Endodermal cell (in vitro differentiated cells): ENCODE measurements at places on chromosomes 6 and 20.

- peak; percentile 17 for DNase-seq
Observed at GRCh38 chr6:107811591-107812218, 12.4 kb downstream of the SCML4 start.

GRCh38 chr6:14748679-14749078, 497.2 kb upstream of the JARID2 start:
- peak; percentile 5 for DNase-seq

DNA sequence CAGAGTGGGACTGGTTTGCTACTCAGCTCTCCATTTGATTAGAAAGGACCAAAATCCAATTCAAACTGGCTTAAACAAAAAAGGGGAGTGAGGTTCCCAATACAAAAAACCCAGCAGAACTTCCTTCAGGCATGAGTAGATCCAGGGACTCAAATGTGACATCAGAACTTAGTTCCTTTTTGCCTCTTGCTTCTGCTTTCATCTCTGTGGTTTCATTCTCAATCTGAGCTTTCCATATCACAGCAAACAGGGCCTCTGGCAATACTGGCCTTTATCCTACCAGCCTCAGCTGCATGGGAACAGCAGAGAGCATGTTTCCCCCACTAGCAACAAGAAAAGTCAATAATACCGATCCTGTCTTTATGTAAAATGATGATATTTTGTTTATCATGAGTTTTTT, 28.6 kb upstream of the PRELID3B start:
- DNase-seq = no peak

- no peak for DNase-seq
Observed at GRCh38 chr20:57568088-57568896, 7.4 kb downstream of the PCK1 start.

DNA sequence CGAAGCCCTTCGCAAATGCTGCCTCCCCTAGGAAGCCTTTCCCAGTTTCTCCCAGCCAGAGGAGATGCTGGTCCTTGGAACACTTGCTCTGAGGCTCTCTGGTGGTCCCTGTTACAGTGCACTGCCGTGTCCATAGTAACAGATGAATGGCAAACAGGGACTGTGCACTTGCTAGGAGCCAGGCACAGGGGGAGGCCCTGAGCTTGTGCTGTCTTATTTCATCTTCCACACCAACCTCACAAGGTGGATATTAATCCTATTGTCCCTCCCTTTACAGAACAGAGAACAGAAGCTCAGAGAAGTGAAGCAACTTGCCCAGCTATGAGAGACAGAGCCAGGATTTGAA, 19.0 kb downstream of the SRC start:
- DNase-seq = peak; percentile 36

- no peak for DNase-seq
Observed at GRCh38 chr20:17559338-17559737, 10.5 kb upstream of the DSTN start.

DNA sequence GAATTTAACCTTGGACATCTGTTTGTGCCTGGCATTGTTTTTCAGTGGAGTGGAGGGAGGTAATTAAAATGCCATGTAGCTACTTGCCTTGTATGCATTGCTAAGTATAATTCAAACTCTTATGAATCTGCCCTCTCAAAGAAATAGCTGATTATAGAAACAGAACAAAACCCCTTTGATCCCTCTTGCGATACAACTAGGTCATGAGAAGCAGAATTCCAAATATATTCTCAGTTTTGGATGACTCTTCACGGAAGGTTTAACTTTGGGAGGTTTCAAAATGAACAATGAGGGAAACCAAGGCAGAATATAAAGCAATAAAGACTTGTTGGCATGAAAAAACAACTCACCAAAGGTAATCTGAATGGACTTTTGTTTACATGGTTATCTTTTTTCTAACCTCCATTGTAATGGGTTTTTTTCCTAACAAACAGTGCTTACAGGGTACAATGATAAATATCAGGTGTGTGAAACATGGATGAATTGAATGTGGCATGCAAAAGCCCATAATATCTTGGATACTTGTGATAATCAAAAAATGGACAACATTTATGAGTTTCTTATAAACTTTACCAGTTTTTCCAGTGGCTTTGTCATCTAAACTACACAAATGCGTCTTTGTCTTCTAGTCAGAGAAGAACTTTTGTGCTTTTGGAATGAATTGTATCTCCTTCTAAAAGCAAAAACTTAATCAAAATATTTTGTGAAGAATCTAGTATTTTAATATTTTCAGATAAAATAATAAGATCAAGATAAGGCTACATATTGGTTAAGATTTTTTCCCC, 15.7 kb upstream of the HEY2 start:
- no peak for DNase-seq

GRCh38 chr6:11621119-11621518, 83.6 kb downstream of the TMEM170B start:
- no peak for DNase-seq

DNA sequence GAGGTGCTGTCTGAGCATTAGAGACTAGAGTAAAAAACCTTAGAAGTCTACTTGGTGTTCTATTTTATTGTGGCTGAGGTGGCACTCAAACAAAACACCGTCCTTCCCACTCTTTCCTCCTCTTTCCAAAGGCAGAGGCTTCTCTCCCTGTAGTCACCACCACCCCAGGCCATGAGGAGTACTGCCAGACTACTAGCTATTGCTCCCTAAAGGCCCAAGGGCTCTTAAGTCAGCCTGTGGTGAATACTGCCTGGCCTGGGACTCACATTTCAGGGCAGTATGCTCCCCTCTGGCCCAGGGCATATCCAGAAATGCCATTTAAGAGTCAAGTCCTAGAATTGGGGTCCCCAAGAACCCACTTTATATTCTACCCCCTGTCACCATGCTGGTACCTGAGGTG, 309.7 kb upstream of the IMPG1 start:
- DNase-seq = no peak

GRCh38 chr20:37071481-37071911, 24.3 kb downstream of the RBL1 start:
- DNase-seq = no peak

DNA sequence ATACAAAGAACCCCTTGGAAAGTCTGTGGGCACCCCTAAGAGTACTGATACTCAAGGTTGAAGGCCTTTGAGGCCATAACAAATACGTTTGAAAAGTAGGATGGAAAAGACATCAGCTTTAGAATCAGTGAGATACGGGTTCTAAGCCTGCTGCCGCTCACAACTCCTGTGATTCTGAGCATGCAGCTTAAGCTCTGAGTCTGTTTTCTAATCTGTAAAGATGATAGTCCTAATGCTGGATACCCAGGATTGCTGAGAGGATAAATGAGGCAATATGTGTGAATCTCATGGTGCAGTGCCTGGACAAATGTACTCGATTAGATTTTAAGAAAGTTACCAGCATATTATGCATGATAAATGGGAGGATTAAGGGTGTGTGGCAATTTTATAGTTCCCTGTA, 321.0 kb upstream of the HSF2 start:
- no peak for DNase-seq

- peak; percentile 32 for DNase-seq
Observed at GRCh38 chr20:32517518-32517873, 67.6 kb downstream of the NOL4L start.

DNA sequence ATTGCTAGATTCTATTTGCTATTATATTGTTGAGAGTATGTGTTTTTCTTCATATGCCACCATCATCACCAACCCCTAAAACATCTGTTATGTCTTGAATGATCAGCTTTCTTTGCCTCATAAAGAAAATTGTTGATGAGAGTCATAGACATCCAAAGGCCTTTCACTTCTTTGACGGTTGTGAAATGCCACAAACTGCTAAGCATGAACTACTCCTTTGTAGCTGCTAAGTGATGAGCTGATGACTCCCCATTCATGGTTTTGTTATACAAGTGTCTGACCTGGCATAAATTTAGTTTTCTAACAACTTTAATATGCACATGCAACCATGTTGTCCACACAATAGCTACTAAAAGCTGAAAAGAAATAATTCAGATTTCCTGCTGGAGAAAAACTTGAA, 684 bp upstream of the MED23 start:
- DNase-seq = no peak

- peak; percentile 94 for DNase-seq
Observed at GRCh38 chr6:26553635-26554446, 15.7 kb downstream of the HMGN4 start.

DNA sequence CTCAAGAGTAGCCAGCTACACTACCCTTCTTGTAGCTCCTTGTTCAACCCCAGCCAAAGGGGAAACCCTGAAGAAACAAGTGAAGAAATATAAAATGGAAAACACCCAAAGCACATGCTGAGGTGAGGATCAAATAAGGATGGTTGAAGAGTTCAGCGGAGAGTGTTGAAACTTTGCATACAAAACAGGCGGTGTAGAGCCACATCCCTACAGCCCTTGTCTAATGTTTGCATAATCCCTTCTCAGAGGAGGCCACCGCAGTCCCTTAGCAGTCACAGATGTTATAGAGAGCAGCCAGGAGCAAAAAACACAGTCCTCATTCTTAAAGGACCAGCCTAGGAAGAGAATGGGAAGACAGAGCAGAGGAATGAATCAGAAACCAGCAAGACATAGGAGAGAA, 350.7 kb upstream of the SASH1 start:
- DNase-seq = no peak

GRCh38 chr20:59101961-59102360, 59.4 kb upstream of the PRELID3B start:
- no peak for DNase-seq

- DNase-seq = no peak
Observed at GRCh38 chr6:30802731-30803130, 58.4 kb upstream of the IER3 start.

DNA sequence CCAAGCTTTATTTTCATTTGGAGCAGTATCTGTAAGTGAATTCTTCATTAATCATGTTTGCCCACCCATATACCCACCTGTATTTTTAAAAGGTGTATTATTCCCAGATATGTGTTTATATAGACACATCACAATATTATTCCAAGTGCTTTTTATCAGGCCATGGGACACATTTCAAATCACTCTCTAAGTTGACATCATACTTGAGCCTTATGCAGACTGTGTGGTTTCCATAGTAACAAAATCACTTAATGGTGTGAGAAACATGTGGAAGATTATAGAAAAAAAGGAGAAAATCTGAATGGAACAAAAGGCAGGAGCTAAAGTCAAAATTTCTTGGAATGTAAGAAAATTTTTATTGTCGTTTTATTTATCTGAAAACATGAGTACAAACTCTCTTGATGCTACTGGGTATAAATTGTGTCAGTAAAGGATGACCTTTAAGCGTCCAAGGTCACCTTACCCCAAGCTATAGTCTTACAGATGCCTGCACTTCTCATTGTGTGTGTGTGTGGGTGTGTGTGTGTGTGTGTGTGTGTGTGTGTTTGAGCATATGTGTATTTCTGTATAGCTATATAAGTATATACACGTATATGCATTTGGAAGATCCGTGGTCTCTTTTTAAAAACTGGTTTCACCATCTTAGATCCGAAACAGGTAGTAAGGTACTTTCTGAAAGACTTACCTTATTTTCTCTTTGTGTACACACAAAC, 79.8 kb upstream of the CCN6 start:
- DNase-seq = no peak

DNA sequence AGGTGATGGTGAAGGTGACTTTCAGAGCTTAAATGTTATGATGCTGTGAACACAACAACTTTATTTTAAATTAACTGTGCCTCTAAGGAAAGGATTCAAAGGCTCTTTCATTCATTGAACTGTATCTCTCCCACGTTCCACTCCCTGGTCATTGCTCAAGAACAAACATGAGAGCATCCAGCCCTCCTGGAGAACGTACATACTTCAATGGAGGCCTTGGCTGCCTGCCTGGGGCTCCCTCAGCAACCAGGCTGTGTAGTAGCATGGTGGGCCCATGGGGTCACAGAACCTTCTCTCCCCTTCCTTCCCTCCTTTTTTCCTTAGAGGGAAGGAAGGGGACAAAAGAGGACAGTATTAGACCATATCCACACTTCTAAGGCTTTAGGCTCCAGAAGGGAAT, 234.3 kb downstream of the CDC5L start:
- DNase-seq = no peak

DNA sequence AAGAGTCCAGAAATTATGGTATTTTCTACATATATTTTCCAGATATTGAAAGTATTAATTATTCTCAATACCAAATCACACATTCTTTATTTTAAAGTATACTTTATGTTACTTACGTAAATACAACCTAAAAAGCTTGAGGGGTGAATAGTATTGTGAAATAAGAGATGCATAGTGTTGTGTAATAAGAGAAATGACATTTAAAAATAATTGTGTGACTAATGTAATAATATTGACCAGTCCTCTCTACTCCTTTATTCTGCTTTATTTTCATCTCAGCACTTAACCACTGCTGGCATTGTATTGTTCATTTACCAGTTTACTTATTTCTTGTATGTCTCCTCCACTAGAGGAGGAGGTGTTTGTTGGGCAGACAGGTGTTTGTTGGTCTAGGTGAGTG, 135.6 kb downstream of the EYA4 start:
- DNase-seq = no peak

- DNase-seq = no peak
Observed at GRCh38 chr20:36866164-36866563, 9.8 kb upstream of the TLDC2 start.

- DNase-seq = peak; percentile 92
Observed at GRCh38 chr6:163180874-163181541, 233.5 kb upstream of the QKI start.

- no peak for DNase-seq
Observed at GRCh38 chr6:139572001-139572400, 197.6 kb upstream of the CITED2 start.

DNA sequence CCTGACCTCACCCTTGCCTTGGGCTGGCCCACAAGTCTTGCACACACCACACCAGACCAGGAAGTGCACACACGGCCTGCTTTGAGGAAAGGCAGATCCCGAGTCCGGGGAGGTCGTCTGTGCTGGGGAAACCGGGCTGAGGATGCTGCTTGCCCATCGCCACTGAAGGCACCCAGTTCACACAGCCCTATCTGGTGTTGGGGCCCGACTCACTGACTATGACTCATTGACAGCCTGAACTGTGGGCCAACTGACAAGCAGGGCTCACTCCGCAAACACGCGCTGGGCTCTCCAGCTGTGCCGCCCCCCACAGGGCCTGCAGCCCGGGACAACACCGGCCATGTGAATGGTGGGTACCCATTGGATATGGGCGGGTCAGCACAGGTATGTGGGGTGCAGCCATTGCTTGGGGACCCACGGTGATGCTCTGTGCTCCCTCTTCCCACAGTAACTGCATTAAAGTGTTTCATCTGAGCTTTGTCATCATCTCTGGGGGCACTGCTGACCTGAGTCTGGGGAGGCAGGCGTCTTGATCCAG, 1.6 kb downstream of the SAMD10 start:
- DNase-seq = peak; percentile 55

DNA sequence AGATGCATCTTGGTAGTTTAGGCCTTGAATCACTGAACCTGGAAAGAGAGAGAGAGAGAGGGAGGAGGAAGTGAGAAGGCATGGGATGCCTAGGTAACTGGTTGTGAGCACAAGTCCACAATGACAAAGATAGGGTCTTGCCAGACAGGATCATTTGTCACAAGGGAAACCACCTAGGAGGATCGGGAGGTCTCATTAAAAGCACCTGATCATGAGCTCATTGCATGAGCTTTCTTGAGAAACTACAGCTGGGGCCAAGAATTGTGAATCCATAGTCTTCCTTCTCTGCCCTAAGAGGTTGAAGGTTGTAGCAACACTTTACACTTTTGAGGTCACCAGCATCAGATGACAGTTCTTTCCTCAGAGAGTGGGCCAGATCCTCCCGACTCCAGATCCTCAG, 195.7 kb downstream of the CD83 start:
- no peak for DNase-seq

GRCh38 chr20:21053002-21053762, 53.0 kb downstream of the LINC00237 start:
- peak; percentile 71 for DNase-seq
